GM19239 (cell line): ENCODE measurements at places on chromosomes 11 and 22.
A peak's percentile ranks its signal among the peaks of the same experiment; 100 is the strongest.

- DNase-seq = no peak
Observed at GRCh38 chr22:19509923-19510322, 14.3 kb downstream of the CLDN5 start.

GRCh38 chr11:130522284-130522961, 74.0 kb downstream of the ADAMTS15 start:
- DNase-seq = no peak

DNA sequence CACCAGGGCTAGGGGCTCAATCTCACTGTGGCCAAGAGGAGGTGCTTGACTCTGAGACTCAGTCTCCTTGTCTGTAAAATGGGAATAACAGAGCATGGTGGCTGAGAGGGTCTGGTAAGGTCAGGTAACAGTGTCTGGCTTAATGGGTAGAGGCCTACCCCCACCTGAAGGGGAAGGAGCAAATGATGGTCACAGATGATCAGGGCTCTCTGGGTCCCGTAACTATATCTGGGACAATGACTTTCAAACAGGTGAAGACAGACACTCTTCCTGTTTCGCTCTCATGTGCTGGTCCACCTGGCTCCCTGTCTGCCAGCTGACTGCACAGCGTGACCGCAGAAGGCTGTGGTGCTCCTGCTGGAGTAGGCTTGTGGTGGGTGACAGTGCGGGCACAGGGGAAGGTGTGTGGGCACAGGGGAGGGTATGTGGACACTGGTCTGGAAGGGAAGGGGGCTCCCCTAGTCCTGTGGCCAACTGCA, 4.0 kb downstream of the A4GALT start:
- peak; percentile 59 for DNase-seq

- no peak for DNase-seq
Observed at GRCh38 chr11:25377466-25377865, 880.6 kb downstream of the LUZP2 start.

GRCh38 chr11:106520920-106521319, 443.5 kb downstream of the AASDHPPT start:
- no peak for DNase-seq

DNA sequence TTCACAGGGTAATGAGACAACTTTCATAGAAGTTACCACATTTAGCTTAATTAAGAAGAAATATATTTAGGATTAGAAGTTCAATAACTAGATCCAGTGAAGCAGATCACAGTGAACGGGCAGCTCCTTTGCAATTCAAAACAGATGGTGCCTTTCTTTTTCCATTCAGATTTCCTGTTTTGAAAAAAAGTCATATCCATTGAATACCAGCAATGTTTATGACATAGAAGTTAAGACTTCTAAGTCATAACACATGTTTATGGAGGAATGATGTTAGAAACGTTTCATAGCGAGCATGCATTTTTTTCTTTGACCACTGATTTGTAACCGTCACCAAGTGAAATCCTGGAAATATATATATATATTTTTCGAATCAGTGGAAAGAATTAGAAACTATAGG, 24.7 kb downstream of the LUZP2 start:
- DNase-seq = no peak
